Keratinocyte (primary cell): ENCODE measurements at places on chromosomes 3 and 15. TPM values are rescaled to one million over a fixed set of nuclear protein-coding genes. Genes with fewer than 3 reads are reported as not detected.

Gene PAQR5
- 0.06 to 0.30 TPM (median 0.30 TPM) in 3 replicates for polyA plus RNA-seq

DNA sequence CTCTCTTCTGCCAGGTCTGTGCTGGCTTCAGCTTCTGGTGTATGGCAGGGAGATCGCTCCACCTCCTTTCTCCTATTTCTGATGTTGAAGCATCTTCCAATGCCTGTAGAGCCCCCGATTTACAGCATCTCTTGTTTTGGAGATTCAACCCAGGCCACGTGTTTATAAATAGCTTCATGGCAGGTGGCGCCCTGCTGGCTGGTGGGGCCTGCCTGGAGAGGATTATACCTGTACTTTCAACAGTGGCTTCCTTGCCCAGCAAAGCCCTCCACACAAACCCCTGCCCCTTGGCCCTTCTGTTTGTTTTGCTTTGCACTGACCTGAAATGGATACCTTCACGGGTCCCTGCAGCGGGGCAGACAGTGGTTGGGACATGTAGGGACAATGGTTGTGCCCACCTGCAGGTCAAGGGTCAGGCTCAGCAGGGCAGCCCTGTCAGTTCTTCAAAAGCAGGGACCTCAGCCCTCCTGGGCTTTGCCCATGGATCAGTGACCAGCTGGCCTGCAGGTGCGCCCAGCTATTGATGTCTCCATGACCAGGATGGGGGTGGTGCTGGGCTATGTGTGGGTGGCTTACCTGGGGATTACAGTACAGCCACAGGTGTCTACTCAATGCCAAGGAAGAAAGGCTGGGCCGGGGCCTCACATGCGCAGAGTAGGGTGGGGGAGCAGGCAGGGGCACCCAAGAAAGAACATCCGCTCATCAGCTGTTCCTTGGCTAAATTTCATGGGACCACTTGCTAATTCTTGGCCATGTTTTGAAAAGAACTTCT, 112.7 kb upstream of the PRR23C start:
- no peak for DNase-seq

GRCh38 chr3:16554126-16554525, 40.6 kb upstream of the RFTN1 start:
- DNase-seq = no peak

GRCh38 chr15:78265752-78266224, 1.4 kb downstream of the DNAJA4 start:
- DNase-seq = peak; percentile 13
